ENCODE measurements at places on chromosomes 6 and 20. TPM values are rescaled to one million over a fixed set of nuclear protein-coding genes. Genes with fewer than 3 reads are reported as not detected.

- H3K27ac ChIP-seq = no peak overlapping the region
- H3K4me1 ChIP-seq = no peaks in the 10 kb centered on the region
- DNase-seq = no peak
Measured at GRCh38 chr6:132259070-132259469, 142.2 kb downstream of the MOXD1 start.

DNA sequence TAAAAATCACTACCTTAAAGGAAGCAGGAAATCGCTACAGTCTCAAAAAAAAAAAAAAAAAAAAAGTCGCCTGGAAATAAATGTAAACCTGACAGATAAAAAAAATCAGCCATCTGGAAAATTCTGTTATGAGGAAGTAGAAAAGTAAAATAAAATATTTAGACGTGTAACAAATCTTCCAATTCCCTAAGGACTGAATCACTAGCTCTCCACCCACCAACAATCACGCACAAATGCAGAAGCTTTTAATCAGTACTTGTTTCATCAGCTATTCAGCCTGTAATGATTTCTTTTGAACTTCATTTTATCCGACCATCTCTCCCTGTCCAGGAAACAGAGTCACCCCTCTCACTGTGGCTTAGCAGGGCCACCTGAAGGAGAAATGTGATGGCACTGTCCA is 59.0 kb downstream of the SLC23A2 start:
- no peaks in the 10 kb centered on the region for H3K4me1 ChIP-seq
- no peak for DNase-seq
- H3K27me3 ChIP-seq = no peaks in the 10 kb centered on the region
- H3K27ac ChIP-seq = no peak overlapping the region
- no peaks in the 10 kb centered on the region for H3K36me3 ChIP-seq

- H3K4me1 ChIP-seq = no peaks in the 10 kb centered on the region
- H3K36me3 ChIP-seq = peaks cover 36% of the 10 kb centered on the region
- H3K4me3 ChIP-seq = no peak overlapping the region
Measured at GRCh38 chr6:37382994-37383765, 29.4 kb downstream of the RNF8 start.

DNA sequence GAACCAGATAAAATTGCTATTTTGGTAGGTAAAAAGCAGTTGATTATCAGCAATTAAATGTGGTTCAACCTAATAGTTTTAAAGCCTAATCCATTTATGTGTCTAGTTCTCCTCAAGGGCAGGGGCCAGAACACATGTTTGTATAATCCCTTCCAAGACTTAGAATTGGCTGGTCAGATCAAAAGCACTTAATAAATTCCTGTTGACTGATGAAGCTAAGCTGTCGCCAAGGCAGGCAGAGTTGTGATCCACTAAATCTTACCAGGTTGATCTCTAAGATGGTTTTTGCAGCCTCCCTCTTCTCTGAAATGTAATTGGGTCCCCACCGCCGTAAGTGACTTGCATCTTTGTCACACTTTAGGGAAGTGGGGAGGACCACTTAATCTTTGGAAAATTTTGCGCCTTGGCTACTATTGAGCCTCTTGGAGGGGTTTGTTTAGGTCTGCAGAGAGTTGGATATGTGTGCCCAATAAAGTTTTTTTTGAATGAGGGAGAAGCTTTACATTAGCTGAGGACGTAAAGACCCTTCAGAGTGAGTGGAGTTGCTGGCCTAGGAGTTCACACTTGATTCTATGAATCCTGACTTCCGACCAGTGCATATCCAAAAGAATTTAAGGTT is 65.9 kb downstream of the PHF20 start:
- no peak overlapping the region for H3K27ac ChIP-seq
- no peak overlapping the region for H3K4me3 ChIP-seq
- DNase-seq = no peak
- H3K27me3 ChIP-seq = no peaks in the 10 kb centered on the region

GRCh38 chr6:135004399-135004798 is 50.2 kb downstream of the HBS1L start:
- no peaks in the 10 kb centered on the region for H3K36me3 ChIP-seq
- H3K4me3 ChIP-seq = no peak overlapping the region
- H3K27ac ChIP-seq = no peak overlapping the region
- peaks cover 37% of the 10 kb centered on the region for H3K4me1 ChIP-seq
- no peak for DNase-seq
- no peaks in the 10 kb centered on the region for H3K27me3 ChIP-seq

DNA sequence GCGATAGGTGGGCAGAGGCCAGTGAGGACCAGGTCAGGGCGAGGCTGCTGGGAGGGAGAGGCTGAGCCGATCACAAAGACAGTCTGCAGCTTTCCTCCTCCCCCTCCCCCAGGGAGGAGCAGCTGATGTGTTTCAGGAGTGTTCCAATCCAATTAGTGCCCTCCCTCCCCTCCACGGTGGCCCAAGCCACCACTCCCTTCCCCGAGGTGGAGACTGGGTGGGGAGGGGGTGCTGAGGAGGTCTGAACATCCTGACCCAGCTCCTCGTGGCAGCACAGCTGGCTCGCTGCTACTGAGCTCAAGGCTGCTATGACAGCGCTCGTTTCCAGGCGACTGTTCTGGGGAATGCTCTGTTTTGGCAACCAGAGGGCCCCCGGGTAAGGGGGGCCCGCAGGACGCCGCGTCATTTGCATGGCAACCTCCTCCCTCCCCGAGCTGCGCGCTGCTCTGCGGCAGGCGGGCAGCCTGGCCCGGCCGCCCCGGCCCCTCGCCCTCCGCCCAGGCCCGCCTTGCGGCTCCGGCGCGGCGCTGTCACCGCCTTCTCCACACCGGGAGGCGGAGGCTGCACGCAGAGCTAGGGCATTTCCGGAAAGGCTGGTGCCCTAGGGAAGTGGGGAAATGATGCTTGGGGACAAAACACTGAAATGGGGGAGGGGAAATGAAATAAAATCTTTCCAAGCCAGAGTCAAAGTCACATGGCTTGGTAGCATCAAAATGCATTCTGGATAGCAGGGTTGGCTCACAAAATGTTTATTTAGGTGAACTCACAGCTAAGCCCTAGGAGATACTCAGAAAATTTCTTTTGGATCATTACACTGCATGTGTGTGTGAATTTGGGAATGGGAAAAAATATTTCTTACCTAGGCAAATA is 67.4 kb upstream of the PIM1 start:
- H3K27ac ChIP-seq = peak overlapping the region; percentile 24
- DNase-seq = peak; percentile 53
- H3K36me3 ChIP-seq = no peaks in the 10 kb centered on the region
- peak overlapping the region; percentile 80 for H3K4me3 ChIP-seq
- H3K27me3 ChIP-seq = no peaks in the 10 kb centered on the region

GRCh38 chr6:38415231-38416005 is 224.3 kb downstream of the BTBD9 start:
- no peaks in the 10 kb centered on the region for H3K4me1 ChIP-seq
- H3K27me3 ChIP-seq = no peaks in the 10 kb centered on the region
- DNase-seq = no peak
- H3K27ac ChIP-seq = no peak overlapping the region

DNA sequence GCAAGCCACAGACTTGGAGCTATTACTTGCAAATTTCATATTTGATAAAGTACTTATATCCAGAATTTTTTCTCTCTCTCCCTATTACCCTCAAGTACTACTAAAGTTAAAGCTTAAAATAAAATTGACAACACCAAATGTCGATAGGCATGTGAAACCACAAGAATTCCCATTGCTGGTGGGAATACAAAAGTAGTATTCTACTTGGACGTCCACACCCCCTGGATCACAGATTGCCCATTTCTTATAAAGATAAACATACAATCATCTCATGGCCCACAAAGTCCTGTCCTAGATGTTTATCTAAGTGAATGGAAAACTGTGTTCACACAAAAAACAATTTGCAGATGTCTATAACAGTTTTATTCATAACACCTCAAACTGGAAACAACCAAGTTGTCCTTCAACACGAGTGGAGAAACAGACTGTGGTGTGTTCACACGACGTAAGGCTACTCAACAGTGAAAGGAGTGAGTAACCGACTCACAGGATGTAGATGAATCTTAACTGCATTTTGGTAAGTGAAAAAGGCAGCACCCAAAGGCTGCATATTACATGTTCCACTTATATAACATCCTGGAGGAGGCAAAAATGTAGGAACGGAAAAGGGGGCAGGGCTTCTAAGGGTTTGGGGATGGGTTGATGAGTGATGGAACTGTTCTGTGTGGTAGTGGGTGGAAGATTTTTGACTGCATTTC is 297.4 kb downstream of the THBS2 start:
- H3K36me3 ChIP-seq = no peaks in the 10 kb centered on the region
- H3K4me1 ChIP-seq = no peaks in the 10 kb centered on the region
- no peak for DNase-seq
- no peak overlapping the region for H3K27ac ChIP-seq

DNA sequence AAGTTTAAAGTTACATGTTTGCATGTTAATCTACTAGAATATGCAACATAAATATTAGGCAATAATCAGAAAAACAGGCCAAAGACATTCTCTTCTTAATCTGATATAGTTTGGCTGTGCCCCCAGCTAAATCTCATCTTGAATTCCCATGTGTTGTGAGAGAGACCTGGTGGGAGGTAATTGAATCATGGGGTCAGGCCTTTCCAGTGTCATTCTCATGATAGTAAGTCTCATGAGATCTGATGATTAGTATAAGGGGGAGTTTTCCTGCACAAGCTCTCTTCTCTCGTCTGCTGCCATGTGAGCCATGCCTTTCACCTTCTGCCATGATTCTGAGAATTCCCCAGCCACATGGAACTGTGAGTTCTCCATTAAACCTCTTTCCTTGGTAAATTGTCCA is 1241.7 kb upstream of the ADGRB3 start:
- no peak for DNase-seq
- H3K36me3 ChIP-seq = no peaks in the 10 kb centered on the region
- no peak overlapping the region for H3K4me3 ChIP-seq
- no peaks in the 10 kb centered on the region for H3K4me1 ChIP-seq

GRCh38 chr6:97470322-97470721 is 187.3 kb upstream of the MMS22L start:
- no peaks in the 10 kb centered on the region for H3K27me3 ChIP-seq
- H3K4me3 ChIP-seq = no peak overlapping the region
- H3K27ac ChIP-seq = no peak overlapping the region
- DNase-seq = no peak
- H3K36me3 ChIP-seq = no peaks in the 10 kb centered on the region
- H3K4me1 ChIP-seq = no peaks in the 10 kb centered on the region

DNA sequence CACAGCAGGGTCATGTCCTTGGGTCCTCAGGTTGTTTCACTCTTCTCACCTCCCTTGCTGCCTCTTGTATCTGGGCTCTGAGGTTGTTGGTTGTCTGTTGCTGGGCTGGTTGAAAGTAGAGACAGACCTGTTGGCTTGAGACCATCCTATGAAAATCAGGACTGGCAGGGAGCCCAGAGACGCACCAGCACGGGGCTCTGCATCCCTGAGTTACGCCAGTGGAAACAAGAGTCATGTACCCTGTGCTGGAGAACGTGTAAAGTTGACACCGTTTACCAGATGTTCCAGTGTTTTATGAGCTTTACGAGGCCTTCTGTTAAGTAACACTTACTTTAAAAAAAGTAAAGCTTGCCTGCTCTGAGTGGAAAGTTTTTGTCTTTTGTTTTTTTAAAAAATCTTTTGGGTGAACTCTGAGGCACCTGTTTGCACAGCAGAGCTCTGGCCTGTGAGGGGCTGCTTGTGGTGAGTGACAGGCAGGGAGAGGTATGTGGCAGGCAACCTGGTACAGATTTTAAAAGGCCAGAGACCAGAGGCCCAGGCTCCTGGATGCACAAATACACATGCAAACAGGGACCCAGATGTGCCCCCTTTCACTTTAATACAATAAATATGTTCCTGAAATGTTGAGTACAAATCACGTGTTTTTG is 260.0 kb upstream of the SUPT3H start:
- H3K27me3 ChIP-seq = no peaks in the 10 kb centered on the region
- H3K36me3 ChIP-seq = no peaks in the 10 kb centered on the region
- H3K4me3 ChIP-seq = no peak overlapping the region
- no peak overlapping the region for H3K27ac ChIP-seq

GRCh38 chr6:86251106-86251505 is 608.4 kb upstream of the SYNCRIP start:
- no peak overlapping the region for H3K4me3 ChIP-seq
- DNase-seq = no peak
- H3K27ac ChIP-seq = no peak overlapping the region
- no peaks in the 10 kb centered on the region for H3K27me3 ChIP-seq

GRCh38 chr6:169783971-169784820 is 32.8 kb downstream of the ERMARD start:
- H3K27me3 ChIP-seq = no peaks in the 10 kb centered on the region
- no peaks in the 10 kb centered on the region for H3K4me1 ChIP-seq
- no peak for DNase-seq
- peaks cover 16% of the 10 kb centered on the region for H3K36me3 ChIP-seq
- no peak overlapping the region for H3K27ac ChIP-seq

DNA sequence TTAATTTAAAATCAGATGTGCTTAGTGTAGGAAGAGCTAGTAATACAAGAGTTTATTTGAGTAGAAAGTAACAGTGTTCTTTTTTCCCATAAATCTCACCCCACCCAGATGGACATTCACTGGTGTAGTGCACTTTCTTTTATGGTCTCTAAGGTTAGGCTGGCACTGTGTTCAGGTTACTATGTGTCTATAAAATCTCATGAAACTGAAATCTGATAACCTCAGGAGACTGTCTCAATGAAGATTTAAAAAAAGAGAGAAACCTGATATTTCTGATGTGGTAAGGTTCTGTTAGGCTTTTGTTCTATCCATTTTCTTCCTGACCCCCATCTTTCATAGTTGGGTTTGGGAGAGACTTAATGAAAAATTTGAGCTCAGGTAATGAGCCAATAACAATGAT is 101.2 kb upstream of the CLVS2 start:
- H3K27ac ChIP-seq = no peak overlapping the region
- H3K4me1 ChIP-seq = no peaks in the 10 kb centered on the region
- no peaks in the 10 kb centered on the region for H3K36me3 ChIP-seq

DNA sequence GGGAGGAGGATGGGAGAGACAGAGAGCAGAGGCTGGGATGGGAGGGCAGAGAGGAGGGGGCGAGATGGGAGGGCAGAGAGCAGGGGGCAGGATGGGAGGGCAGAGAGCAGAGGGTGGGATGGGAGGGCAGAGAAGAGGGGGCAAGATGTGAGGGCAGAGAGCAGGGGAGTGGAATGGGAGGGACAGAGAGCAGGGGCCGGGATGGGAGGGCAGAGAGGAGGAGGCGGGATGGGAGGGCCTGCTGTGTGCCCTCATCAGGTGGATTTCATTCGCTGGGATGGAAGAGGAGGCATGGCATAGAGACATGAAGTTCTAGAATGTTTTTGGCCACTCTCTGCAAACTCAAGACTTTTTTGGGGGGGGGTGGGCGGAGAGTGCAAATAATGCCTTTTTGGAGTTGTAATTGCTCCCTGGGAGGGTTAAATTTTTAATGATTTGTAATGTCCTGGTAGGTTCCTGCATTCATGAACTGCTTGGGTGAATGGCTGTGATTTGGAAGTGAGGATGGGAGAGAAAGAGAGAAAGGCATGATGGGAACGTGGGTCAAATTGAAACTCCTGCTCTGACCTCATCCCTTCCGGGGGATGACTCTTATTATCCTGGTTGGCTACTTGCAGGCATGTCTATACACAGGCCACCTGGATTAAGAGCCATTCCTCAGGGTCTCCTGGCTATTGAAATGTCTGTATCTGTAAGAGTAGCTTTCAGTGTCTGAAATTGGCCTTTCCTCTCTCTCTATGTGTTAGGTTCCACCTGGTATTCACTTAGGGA is 162.4 kb upstream of the AGPAT4 start:
- H3K4me3 ChIP-seq = no peak overlapping the region
- no peaks in the 10 kb centered on the region for H3K36me3 ChIP-seq
- H3K27me3 ChIP-seq = no peaks in the 10 kb centered on the region
- H3K27ac ChIP-seq = no peak overlapping the region

Gene OPRL1
- 1.3 TPM for total RNA-seq

Gene KIF16B
- total RNA-seq = 5.2 TPM

Gene PPIL4
- total RNA-seq = 40.8 TPM

Gene EPHA7
- not detected for total RNA-seq

Gene IL17A
- not detected for total RNA-seq

Gene ABRACL
- total RNA-seq = 43.8 TPM

Gene C20orf96
- total RNA-seq = 1.1 TPM

Gene MLIP
- total RNA-seq = not detected

Gene BPIFB1
- not detected for total RNA-seq

Gene TGM6
- total RNA-seq = not detected

Gene C20orf202
- total RNA-seq = 0.39 TPM
